Mesothelial cell of epicardium (in vitro differentiated cells): ENCODE measurements at places on chromosomes 6 and 20. TPM values are rescaled to one million over a fixed set of nuclear protein-coding genes. Genes with fewer than 3 reads are reported as not detected.

DNA sequence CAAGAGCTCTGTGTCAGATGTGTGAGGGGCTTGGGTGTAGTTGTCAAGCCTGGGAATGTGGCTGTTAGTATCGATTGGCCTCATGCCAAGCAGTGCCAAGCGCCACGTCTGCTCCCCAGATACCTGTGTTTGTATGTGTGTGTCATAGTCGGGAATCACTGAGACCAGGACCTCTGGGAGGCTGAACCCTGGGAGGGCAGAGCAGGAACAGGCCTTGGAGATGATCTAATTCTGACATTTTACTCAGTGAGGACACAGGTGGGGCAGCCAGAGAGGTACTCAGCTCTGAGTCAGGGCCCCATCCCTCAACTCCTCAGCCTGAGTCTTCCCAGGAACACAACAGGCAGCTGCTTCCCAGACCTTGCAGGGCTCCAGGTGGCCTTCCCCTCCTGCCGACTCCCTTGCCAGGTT, 51.2 kb upstream of the FANCE start:
- no peak for DNase-seq

- DNase-seq: no peak
These were observed 11.6 kb downstream of the RBCK1 start for GRCh38 chr20:419556-420165.

GRCh38 chr6:72769459-72770125, 147.7 kb downstream of the KCNQ5 start:
- no peak for DNase-seq

- DNase-seq: no peak
These were observed 50.2 kb downstream of the HDAC2 start for GRCh38 chr6:113920663-113921267.

DNA sequence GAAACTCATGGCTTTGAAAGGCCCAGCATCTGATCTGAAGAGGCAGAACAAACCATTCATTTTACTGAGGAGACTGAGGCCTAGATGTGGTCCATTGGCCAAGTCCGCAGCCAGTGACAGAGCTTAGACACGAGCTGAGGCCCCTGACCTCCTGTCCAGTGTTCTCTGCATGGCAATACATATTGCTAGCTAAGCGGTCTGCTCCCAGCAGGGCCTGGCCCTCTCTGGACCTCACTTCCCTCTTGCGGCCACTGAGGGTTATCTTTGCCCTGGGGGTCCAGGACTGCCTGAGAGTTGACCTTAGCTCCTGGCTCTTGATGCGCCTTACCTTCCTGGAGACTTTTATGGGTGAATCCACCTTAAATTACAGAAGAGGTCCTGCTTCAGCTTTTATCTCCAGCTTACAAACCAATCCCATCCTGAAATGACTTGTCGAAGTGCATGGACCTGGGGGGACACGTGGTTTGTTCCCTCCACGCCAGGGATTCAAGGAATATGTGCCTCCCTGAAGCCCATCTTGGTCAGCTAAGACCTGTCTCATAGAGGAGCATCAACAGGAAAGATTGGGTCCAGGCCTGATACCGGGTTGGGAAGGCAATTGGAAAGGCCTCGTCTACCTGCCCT, 75.6 kb downstream of the CNBD2 start:
- DNase-seq: no peak

GRCh38 chr6:33746036-33746600, 587 bp downstream of the IP6K3 start:
- DNase-seq: no peak

GRCh38 chr20:23232219-23232581, 118.4 kb upstream of the NXT1 start:
- no peak for DNase-seq

DNA sequence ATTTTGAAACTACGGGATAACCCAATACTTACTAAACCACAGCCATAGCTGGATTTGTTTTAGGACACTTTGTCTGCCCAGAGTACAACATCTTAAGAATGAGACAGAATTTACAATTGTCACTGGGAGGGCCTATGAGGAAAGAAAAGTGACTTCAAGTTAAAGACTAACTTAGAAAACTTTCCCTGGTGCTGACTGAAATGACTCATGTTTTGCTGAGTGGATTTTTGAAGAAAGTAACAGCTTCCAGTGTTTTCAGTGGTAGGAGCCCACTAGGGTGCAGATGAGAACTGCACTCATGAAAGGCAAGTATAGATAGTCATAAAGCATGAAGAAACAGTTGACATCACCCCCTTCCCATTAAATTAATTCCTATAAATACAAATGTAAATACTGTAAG, 988.2 kb upstream of the MAP3K7 start:
- DNase-seq: no peak

DNA sequence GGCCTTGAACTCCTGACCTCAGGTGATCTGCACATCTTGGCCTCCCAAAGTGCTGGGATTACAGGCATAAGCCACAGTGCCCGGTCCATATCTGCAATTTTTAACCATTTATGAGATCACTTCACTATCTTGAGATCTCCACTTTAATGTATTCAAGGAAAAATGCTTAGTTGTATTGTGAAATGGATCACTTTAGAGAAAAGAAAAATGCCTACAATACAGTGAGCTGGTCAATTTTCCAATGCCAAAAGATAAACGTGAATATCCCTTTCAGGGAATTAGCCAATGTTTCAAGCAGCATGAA, 82.8 kb upstream of the ZNF217 start:
- DNase-seq: no peak

GRCh38 chr6:34964564-34964963, 75.5 kb downstream of the ANKS1A start:
- no peak for DNase-seq

GRCh38 chr20:62760471-62760855, 35.8 kb upstream of the MRGBP start:
- DNase-seq: no peak

- no peak for DNase-seq
These were observed 15.3 kb downstream of the SPDEF start for GRCh38 chr6:34540841-34541240.

Gene GUCA1A
- total RNA-seq: 0.91 to 1.3 TPM (median 0.92 TPM) in 3 replicates

Gene DUSP15
- 8.4 to 10.4 TPM (median 8.5 TPM) in 3 replicates for total RNA-seq
